Fibroblast of the aortic adventitia (primary cell): ENCODE measurements at places on chromosomes 7 and 10.
A peak's percentile ranks its signal among the peaks of the same experiment; 100 is the strongest.

- no peak for DNase-seq
Measured at GRCh38 chr10:130740915-130741750, 570.4 kb downstream of the TCERG1L start.

DNA sequence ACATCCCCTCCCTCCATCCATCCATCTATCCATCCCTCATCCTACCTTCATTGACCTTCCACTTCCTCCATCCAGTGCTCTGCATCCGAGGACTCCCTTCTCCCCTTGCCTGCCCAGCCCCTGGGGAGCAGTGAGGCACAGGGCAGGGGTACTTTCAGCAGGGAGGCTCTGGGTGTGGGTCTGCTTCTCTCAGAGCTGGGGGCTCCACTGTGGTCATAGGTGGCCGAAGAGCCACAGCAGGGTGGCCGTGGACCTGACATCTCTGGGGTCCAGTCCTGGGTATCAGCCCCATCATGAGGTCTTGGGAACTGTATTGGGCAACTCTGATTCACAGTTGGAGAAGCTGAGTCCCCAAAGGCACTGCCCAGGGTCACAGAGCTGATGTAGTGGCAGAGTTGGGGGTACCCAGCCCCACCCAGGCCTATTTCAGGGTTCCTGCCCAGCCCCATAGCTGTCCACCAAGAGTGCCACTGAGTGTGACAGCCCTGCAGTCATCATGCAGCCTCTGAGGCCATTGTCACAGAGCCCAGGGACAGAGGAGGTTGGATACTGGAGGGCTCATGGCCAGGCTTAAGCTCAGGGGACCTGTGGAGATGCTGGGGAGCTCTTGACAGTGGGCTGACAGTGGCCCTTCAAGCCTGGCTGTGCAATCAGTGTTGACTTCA, 35.3 kb upstream of the DPYSL4 start:
- no peak for DNase-seq

DNA sequence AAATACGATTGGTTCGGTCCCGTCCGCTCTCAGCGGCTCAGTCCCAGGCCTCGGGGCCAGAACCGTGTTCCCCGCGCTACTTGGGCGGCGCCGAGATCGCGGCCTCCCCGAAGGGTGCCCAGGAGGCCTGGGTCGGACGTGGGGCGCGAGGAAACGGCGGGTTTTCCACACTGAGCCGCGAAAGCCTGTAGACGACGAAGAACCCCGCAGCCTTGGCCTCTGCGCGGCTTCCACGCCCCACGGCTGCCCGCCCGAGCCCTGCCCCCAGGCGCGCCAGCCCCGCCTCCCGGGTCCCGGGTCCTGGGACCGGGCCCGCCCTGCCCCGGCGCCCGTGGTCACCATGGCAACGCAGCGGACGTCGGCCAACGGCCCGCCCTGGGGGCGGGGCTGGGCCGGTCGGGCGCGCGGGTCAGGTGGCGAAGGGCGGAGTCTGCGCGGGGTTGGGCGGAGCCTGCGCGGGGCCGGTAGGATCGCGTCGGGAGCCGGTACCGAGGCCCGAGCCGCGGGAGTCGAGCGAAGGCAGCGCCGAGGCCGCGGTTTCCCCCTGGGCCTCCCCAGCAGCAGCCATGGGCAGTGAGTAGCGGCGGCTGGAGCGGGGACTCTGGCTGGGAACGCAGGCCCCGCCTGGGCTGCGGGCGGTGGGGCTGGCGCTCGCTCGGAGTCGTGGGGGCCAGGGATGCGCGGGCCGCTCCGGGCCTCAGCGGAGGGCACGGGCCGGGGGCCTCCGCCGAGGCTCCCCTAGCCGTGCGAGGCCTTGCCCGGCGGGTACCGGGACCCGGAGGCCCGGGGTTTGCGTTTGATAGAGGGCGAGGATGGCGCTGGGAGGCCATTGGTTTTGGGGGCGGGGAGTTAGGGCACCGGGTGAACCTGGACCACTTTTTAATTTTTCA, at the start of gene SEC61A2:
TSS of gene SEC61A2 (plus strand) at position 456 of the 890 bp plus-strand sequence. CDS start at position 567, 111 bp downstream.
- DNase-seq: peak; percentile 83

DNA sequence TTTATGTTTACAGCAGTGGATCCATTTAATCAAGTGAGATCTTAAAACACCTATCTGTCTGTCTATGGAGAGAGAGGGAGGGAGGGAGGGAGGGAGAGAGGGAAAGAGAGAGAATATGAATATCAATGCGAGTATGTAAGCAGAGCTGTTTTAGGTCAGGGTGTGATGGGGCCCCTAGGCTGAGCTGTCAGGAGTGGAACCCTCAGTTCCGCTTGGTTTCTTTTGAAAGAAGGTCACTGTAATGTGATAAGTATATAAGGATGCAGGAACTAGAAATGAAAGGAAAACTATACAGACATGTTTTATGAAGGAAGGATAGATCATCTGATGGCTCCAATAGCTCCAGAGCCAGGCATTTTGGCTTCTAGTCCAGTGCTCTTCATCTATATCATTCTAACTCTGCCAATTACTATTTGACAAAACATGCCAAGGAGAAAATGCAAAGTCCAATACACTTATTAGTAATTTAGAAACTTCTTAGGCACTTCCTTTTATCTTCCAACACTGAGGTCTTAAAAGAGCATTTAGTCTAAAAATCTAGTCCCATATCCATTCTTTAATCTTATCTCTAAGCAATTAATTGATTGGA, 70.3 kb downstream of the NRCAM start:
- no peak for DNase-seq

DNA sequence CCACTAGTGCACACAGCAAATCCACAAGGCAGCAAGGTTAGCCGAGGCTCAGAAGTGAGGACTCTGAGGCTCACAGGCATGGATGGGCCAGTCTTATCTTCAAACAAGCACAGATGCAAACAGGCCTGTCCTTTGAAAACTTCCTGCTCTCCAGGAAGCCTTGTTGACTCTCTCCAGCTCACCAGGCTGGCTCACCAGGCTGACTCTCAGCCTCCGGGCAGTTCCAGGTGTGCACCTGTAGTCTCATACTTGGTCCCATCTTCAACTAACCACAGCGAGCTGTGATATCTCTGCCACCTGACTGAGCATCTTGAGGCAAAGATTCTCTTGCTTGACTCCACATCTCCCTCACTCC, 173.9 kb upstream of the ZMIZ1 start:
- DNase-seq: no peak

- DNase-seq: no peak
Measured at GRCh38 chr7:98943336-98943735, 65.0 kb downstream of the TRRAP start.

DNA sequence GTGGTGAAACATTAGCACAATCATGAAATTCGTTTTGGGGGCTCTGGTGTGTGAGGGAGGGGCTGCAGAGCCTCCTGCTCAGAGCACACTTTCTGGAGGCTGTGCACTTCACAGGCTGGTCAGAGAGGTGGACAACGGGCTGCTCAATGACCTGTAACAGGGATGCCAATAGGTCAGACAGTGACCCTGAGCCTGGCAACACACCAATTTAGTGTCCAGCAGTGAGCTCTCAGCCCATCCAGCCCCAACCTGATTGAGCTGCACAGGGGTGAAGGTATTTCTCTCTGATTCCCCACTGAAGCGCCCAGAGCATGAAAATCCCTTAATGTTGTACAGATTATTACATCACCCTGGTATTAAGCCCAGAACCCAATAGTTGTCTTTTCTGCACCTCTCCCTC, 191.3 kb upstream of the ZNF32 start:
- no peak for DNase-seq

GRCh38 chr7:105808703-105809590, 67.5 kb downstream of the ATXN7L1 start:
- peak; percentile 60 for DNase-seq

- DNase-seq: no peak
Measured at GRCh38 chr7:86760236-86760635, 116.5 kb downstream of the GRM3 start.

DNA sequence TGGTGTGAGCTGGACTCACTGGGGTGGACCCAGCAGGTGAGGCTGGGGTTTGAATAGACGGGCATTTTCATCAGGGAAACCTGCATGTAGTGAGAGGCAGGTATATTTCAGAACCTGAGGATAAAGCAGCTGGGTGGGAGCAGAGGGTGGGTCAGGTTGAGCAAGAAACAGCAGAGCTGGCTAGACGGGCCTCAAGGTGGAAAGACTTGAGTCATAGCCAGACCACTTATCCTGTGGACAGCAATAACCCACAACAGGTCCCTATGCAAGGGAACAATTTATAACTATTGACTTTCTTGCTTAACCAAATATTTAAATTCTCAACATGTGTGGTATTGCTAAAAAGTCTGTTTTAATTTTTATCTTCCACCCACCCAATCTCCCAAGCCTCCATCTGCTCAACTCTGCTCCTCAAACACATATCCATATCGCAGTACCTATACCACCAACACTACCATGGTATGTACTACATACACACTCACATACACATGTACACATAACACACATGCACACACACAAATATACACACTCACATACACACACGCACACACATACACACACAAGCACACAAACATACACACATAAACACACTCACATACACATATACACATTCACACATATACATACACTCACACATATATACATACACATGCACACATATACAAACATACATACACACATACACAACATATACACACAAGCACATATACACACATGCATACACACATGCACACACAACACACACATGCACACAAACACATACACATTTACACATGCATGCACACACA, 129.0 kb upstream of the C7orf33 start:
- DNase-seq: no peak

GRCh38 chr10:110774069-110775019, 97.4 kb upstream of the PDCD4 start:
- DNase-seq: peak; percentile 53

- no peak for DNase-seq
Measured at GRCh38 chr10:49037187-49037586, 78.1 kb downstream of the VSTM4 start.

- no peak for DNase-seq
Measured at GRCh38 chr10:118115701-118116100, 69.0 kb upstream of the RAB11FIP2 start.

DNA sequence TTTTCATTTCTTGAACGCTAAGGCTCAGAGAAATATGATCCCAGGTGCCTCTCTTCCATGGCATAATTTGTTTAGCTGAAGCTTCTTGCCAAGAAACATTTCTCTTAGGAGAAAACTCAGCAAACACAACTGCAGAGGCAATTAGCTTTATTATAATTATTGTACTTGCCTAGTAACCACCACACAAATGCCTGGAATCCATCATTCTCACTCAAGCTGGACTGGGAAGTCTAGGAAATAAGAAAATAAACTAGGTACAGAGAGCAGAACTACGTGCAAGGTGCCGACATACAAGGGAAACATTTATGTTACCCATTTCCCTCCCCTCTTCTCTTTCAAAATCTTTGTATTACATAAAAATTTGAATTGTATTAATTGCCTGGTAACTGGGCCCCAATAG, 15.1 kb downstream of the SLC35B4 start:
- DNase-seq: no peak

DNA sequence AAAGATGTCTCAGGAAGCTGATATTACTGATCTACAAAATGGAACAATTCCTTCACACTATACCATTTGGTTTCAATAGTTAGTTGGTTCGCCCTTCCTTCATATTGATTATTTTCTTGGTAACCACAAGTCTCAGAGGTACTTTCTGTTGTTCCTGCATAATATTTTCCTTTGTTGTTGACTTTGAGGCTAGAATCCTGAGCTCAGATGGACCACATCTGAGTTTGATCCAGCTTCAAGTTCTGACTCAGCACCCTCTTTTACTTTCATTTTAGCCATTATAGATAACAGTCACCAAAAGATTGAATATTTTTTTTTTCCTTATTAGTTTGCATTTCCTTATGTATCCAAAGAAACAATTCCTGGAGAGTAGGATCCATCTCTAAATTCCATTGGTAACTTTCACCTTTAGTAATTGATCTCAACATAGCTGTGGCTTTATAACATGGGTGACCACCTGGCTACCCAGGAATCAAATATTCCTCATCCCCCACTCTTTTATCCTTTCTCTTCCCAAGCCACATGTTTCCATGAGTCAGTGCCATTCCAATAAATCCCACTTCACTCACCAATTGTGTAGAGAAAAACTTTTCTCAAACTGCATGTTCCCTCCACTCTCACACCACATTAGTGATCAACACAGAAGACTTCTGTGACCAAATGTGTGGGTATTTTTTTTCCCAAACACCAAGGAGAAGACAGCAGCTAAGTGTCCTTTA, 9.7 kb upstream of the ABCA13 start:
- peak; percentile 30 for DNase-seq
